ENCODE measurements at places on chromosomes 11 and 22.

DNA sequence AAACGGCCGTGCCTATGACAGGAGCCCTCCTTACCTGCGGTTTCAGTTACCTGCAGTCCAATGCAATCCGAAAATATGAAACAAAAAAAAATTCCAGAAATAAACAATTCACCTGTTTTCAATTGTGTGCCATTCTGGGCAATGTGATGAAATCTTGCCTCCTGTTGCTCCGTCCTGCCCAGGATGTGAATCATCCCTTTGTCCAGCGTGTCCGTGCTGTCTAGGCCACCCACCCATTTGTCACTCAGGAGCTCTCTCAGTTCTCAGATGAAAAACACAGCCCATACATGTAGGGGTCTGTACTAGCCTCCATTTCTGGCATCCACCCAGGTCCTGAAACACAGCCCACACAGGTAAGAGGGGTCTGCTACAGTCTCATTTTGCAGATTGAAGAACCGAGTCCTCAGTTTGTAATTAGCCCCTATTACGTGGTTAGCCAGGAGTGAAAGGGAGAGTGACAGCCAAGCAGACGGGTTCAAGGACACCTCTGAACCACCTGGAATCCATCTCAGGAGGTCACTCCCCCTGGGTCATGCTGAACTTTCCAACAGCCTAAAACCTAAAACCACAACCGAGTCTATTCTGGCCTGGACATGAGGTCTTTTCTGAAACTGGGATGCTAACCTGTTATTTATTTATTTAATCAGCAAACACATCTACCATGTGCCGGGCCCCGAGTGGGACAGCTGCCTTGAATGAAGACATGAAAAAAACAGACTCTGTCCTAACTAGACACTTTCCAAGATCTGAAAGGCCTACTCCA, 317.2 kb downstream of the SHANK2 start:
- no peak for DNase-seq

GRCh38 chr11:122393209-122393860, 262.2 kb upstream of the UBASH3B start:
- DNase-seq, result no peak

GRCh38 chr11:69111624-69112542, 43.9 kb upstream of the SMIM38 start:
- no peak for DNase-seq

DNA sequence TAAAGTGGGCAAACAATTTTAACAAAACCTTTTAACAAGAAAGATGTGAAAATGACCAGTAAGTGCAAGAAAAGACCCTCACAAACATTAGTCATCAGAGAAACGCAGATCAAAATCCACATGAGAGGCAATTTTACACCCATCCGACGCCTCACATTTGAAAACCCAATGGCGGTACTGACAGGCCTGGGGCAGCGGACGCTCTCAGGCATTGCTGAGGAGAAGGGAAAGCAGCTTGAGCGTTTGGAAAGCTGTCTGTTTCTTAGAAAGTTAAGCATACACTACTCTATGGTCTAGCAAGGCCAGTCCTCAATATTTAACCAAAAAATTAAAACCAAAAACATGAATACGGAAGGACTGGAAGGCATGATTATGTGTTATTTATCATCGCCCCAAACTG, 2.0 kb upstream of the KRTAP5-8 start:
- no peak for DNase-seq

DNA sequence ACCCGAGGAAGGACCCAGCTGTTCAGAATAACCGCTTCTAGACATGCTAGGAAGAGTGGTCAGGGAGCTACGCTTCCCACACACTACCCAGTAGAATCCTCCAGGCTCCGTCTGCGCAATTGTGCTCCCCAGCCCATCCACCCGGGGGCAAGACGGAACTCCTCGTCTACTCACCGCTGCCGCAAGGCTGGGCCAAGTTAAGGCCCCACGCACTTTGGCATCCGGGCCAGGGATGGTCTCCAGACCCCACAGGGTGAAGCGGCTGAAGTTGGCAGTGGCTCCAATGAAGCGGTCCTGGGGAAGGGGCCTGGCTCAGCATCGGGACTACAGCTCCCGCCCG, 757 bp downstream of the RNASEH2C start:
- peak; percentile 47 for DNase-seq

- DNase-seq, result no peak
Measured at GRCh38 chr11:47249378-47249715, 733 bp upstream of the ACP2 start.

DNA sequence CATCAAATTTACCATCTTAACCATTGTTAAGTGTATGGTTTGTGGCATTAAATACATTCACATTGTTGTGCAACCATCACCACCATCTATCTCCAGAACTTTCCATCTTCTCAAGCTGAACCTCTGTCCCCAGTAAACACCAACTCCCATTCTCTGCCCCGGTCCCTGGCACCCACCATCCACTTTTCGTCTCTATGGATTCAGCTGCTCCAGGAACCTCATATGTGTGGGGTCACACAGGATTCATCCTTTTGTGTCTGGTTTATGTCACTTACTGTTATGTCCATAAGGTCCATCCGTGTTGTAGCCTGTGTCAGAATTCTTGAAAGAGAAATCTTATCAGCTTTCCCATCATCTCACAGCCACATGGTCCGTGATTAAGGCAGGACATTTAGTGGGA, 16.3 kb downstream of the TSPAN32 start:
- DNase-seq, result no peak

DNA sequence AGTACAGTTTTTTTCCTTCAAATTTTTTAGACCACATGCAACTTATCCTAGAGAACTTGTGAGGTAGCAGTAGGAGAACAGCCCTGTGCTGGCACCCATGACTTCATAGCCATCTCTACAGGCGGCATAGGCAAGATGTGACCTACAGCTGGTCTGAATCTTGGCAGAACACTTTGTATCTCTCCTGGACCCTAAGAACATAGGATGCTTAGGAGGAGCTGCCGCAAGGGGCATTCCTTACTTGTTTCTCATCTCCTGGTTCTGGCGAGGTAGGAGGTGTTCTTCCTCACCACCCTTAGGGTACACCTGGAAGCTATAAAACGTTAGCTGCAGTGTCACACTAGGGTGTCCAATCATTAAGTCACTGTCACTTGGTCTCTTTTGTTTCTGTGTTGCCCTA, 16.4 kb downstream of the CWC15 start:
- no peak for DNase-seq

DNA sequence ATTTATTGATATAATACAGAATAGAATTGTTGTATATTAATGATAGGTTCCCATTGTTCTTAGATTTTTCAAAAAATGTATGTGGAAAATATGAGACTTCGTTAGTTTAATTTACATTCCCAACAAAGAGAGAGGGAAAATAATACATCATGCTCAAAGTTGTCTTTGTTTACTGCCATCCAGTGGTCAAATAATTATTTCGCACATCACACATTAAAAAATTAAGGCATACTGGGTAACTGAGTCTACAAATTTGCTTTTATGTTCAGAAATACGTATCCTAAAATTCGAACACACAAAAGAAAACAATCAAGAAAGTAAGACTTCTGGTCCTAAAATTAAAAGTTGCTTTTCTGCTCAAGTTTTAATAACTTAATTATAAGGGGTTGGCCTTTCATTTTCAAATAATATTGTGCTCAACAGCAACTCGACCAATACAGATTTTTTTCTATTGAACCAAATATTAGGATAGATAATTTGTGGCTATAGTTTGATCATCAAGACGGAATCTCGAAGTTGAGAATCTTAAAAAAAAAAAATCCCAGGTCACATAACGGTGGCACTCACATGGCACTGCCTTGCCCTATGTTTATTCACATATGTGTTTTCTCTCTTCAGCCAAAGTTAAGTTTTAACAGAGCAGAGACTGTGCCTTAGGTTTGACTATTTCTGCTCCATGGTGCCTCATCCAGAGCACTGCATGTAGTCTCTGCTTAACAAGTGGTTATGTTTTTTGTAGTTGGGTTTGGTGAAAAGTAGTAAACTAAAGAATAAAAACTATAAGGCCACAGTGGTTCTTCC, 12.3 kb downstream of the PDGFD start:
- peak; percentile 32 for DNase-seq

DNA sequence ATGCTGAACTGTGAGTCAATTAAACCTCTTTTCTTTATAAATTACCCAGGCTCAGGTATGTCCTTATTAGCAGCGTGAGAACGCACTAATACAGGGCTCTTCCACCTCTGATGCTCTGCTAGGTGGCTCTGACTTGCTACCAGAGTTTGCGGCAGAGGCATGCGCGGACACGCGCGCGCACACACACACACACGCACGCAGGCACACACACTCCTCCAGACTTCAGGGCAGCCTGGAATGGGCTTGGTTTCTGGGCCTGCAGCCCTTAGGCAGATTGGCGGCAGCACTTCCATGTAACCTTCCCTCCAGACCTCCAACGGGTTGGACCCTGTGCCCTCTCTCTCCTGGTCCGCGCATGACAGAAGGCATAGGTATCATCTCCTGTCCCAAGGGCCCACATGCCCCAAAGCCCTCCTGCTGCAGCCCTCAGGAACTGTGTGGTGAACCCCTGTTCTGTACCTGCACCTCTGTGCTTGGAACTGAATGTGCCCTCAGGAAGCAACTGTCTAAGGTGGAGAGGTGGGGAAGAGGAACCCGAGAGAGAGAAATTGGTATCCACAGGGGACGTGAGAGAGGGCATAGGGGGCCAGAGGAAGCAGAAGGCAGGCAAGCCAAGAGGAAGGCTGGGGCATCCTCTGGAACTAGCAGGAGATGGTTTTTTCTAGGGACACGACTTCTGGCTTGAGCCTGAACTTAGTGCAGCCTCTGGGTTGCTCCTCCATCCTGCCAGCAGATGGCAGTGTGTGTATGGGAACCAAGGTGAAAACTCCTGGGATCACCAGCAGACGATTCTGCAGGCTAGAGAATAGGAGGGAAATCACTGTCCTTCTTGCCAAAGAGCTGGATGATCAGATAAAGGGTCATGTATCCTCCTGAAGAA, 23.4 kb upstream of the RIC3 start:
- peak; percentile 78 for DNase-seq

Measured in HT-29 (cell line).